ENCODE measurements at places on chromosomes 2 and 18.

DNA sequence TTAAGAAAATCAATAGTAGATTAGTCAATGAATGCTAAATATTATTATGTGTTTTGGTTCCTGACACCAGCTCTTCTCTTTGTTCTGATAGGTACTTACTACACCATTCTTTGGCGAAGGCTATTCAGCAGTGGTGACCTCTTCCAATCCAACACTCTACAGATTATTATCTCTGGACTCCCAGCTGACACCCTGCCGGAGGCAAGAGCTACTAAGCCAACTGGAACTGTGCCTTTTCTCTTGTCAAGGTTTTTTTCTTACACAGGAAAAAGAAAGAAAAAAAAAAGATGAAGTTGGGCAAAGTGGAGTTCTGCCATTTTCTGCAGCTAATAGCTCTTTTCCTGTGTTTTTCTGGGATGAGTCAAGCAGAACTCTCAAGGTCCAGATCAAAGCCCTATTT is 11.7 kb downstream of the CDH7 start:
- no peak for DNase-seq

- DNase-seq: no peak
Measured at GRCh38 chr2:97693476-97693875, 19.9 kb upstream of the ZAP70 start.

GRCh38 chr2:164044622-164045021 is 308.8 kb upstream of the FIGN start:
- DNase-seq: no peak

DNA sequence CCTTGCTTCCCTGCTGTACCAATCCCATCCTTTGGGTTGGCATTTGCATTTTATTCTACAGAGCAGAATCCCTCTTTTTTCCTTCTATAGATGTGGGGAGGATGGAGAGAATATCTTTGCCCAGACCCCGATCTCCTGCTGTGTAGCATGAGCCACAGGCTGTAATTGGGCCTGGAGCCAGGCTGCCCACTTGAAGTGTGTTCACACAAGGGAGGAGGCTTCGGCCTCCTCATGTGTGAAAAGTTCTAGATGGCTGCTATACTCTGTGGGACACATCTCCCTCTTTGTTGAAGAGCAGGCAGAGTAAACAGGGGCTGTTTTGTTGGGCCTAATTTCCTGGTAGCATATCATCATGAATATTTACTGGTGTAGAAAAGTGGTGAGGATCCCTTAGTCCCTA is 126.3 kb downstream of the XRCC5 start:
- no peak for DNase-seq

DNA sequence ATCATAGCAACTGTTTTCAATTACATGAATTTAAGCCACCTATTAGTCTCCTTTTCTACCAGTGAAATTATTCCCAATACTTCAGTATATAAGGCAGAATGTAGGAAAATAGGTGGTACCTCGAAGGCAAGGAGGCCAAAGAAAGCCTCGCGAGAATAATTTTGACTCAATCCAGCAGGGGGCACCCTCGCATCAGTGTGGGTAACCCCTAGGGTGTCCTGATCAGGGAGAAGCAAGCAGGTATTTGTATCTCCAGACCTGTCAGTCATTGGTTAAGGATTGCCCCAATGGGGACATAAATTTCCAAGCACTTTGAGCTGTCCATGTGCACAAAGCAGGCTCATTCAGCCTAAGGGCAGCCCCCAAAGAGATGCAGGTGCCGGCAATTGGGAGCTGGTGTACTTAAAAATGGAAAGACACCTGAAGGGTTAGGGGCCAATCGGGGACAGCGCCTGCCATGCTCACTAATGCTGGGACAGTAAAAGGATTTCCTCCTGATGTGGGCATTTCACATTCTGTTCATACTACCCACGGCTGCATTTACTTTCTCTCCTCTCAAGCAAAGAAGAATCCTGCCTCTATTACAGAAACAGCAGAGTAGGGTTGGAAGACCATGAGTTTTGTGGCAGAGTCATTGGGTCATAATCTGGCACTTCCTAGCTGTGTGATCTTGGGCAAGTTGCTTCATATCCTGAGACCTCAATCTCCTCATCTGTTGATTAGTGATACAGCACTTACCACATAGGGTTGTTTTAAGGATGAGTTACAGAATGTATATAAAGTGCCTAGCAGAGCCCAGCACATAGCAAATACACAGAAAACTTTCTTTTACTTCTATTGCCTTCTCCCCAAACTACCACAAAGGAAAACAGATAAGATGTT is 136.1 kb downstream of the ICOS start:
- DNase-seq: peak; percentile 27

- DNase-seq: no peak
Measured at GRCh38 chr2:48886919-48887318, 131.4 kb upstream of the LHCGR start.

DNA sequence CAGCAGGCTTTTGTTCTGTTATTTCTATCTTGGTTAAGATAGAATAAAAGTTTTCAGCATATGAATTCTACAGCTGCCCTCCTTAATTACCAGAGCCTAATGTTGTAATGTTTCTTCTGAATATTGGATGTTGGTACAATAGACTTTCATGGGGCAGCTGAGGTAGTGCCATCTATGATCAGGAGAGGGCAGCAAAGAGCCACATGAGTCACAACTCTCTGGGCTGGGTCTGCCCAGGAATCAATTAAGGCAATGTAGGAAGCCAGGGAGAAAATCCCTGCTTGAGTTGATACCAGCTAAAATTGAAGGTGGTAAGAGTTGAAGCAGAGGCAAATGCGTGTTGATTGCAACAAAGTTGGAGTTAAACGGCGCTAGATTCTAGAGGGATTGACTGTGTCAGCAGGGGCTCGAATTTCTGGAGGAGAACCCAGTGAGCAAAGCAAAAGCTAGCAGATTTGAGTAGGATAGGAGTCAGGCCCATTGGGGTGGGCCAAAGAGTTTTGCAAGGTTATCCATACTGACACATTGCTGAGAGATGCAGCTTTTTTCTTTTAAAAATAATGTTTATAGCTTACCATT is 10.6 kb upstream of the MC5R start:
- DNase-seq: no peak

DNA sequence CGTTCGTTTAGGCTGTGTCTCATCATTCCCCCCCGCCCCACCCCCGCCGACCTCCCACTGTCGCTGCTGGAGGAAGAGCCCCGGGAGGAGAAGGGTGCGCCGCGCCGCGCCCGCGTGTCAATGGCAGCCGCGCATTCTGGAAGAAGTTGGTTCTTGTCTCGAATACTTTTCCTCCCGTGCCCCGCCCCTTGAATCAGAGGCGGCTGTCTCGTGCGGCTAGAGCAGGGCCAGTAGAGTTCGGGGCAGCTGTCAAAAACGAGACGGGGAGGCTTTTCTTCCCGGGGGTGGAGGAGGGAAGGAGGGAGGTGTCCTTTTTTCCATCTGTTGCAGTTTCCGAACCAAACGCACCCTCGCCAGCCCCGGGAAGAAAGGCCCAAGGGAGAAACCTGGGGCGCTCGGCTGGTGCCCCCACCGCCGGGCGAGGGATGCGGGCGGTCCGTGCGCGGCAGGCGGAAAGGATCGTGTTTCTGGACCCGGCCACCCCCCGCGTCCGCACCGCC is 410 bp upstream of the TGIF1 start:
- peak; percentile 49 for DNase-seq

GRCh38 chr2:11861044-11861443 is 114.6 kb downstream of the LPIN1 start:
- no peak for DNase-seq

GRCh38 chr2:152632736-152633135 is 84.5 kb downstream of the PRPF40A start:
- DNase-seq: no peak

- no peak for DNase-seq
Measured at GRCh38 chr18:63410792-63411191, 11.5 kb downstream of the VPS4B start.

DNA sequence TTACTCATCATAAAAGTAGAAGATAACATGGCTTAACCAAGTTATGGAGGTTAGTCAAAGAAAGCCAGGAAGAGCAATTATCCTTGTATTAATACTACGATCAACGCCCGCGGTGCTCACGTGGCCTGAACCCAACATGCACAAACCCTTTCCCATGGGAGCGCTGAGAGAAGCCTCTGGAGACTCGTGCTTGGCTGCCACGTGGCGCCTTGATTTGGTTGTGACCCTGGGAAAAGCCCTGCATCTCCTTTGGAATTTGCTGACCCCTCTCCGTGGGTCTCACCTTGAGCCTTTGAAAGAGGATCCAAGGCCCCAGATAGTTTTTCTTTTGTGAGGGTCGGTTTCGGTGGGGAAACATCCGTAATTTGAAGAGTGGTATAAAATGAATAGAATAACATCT is 255.6 kb downstream of the DCDC2C start:
- no peak for DNase-seq

GRCh38 chr2:43387092-43388062 is 161.0 kb upstream of the ZFP36L2 start:
- DNase-seq: no peak

GRCh38 chr2:190444976-190445375 is 36.8 kb downstream of the MFSD6 start:
- no peak for DNase-seq

DNA sequence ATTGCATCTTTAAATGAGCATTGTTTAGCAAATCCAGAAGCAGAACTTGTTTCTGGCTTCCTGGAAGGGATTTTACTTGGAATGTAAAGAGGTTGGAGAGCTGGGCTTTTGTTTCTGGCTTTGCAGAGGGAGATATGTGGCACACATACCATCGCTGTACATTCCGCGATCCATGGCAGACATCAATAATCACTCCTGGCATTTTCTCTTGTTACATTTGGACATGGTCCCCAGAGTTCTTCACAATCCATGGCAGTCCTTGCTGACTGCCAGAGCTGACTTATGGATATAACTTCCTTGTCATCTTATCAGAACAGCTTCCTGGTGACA is 445.6 kb upstream of the SPRED2 start:
- no peak for DNase-seq

- no peak for DNase-seq
Measured at GRCh38 chr2:84959095-84959565, 11.8 kb upstream of the KCMF1 start.

DNA sequence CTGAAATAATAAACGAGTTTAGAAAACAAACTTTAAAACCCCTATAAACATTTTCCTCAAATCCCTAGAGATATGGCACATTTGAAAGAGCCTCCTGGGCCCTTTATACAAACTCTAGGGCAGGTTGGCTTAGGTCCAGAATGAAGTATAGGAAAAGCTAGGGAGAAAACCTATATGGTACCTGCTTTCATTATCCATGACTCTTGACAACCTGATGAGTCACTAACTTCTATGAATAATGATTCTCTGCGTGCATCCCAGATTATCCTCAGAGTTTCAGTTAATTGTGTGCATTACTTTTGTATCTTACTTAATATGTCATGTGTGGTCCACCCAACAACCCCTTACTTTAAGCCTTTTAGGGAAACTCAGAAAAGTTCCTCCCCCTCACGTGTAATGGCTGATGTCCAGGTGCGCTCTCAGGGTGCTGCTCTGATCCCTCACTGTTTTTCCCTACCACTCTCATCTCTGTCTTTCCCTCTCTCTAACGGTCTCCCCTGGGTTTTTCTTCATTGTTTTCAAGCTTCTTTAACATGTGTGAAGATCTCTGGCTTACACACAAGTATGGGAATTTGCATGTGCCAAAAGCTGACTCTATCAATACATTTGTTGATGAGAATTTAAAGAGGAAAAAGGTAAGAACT is 78.5 kb downstream of the LRP1B start:
- no peak for DNase-seq

GRCh38 chr2:135095591-135095990 is 43.5 kb downstream of the RAB3GAP1 start:
- DNase-seq: no peak

DNA sequence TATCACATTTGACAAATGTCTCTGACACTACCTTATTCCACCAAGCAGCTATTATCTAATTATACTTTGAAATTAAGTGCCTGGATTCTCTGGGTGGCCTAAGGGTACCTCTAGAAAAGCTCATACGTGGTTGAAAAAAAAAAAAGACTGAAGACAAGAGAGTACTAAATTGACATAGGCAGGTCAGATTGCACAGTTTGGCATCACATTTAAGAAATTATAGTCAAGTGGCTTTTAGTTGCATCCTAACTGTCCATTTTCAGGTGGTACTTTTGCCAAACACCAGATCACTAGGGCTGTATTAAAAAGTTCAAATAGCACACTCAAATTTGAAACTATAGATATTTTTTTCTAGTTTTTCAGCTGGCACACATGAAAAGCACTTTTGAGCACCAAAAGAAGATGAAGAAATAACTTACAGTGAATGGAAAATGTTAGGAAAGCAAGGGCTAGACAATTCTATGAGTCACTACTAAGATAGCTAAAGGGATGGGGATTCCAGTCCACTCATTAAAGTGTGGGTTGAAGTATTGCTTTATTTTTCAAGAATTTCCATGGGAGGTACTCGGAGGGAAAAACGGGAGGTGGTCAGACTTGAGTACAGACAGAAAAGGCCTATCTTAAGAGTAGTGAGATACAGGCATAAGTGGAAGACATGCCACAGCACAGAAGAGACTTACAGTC is 106.5 kb upstream of the COL5A2 start:
- DNase-seq: no peak

DNA sequence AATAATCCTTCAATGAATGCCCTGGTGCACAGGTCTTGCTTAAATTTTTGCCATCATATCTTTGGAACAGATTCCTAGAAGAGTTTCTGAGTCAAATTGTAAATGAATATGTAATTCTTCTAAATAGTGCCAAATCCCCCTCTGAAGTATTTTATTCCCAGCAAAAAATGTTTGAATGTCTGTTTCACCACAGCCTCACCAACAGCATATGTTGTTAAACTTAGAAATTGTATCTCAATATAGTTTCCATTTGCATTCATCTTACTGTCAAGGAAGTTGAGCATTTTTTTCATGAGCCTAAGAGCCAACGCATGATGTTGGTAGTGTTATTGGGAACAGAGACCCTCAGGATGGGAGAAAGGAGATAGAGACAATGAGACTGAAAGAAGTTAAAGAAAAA is 86.8 kb upstream of the IL1R2 start:
- DNase-seq: no peak

DNA sequence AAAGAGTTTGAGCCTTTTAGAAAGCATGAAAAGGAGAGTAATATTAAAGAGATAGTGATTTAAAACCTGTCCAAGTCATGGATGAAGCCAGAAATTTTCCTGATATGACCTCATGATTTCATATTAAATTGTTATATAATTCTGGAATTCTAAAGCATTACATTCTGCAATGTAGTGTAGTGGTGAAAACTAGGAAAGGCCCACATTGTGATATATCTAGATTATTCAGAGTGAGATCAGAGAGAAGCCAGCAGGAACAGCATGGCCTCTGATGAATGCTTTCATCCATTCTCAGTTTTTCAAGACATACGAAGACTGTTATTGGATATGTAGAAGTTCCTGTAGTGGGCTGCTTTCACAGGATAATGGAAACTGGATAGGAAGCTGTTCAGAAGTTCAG is 98.8 kb downstream of the LCLAT1 start:
- DNase-seq: no peak

- DNase-seq: no peak
Measured at GRCh38 chr2:69828938-69829255, 563 bp upstream of the GMCL1 start.

- DNase-seq: no peak
Measured at GRCh38 chr2:54531558-54531957, 75.4 kb downstream of the SPTBN1 start.

GRCh38 chr2:1736045-1736444 is 8.3 kb downstream of the PXDN start:
- no peak for DNase-seq

All from stimulated activated CD4-positive, alpha-beta T cell treated with anti-CD3 and anti-CD28 coated beads, TNF-alpha, amount 100 ng/mL, for 1 hour (primary cell).